Metanephros (tissue), 2 donors: ENCODE measurements at places on chromosomes 1 and 21. TPM values are rescaled to one million over a fixed set of nuclear protein-coding genes. Genes with fewer than 3 reads are reported as not detected.

Gene C8A
- not detected for total RNA-seq

Gene LCE2B
- not detected for total RNA-seq

Gene CR1L
- 2.5 TPM for total RNA-seq

Gene FNDC10
- 1.3 TPM for total RNA-seq

Gene PTP4A2
- 251 TPM for total RNA-seq

Gene SPOCD1
- 0.76 TPM for total RNA-seq

Gene OR2AK2
- not detected for total RNA-seq

Gene AVPR1B
- total RNA-seq, result 0.53 TPM

Gene KLHDC9
- 10.7 TPM for total RNA-seq

Gene OR2L3
- not detected for total RNA-seq

Gene FTCD
- total RNA-seq, result 23.6 TPM

Gene CD101
- total RNA-seq, result 2.4 TPM

Gene COL6A2
- 515 TPM for total RNA-seq

Gene AMY1C
- not detected for total RNA-seq

Gene GBP7
- total RNA-seq, result not detected

Gene RGSL1
- total RNA-seq, result not detected

Gene CA14
- 2.3 TPM for total RNA-seq

Gene EDARADD
- 4.6 TPM for total RNA-seq

Gene CACHD1
- 39.9 TPM for total RNA-seq

Gene FMOD
- 41.8 TPM for total RNA-seq

Gene NMNAT2
- total RNA-seq, result 1.8 TPM

Gene OR2G6
- not detected for total RNA-seq

Gene MIXL1
- not detected for total RNA-seq

Gene GPR61
- total RNA-seq, result 0.35 TPM
